ENCODE measurements at places on chromosomes 2 and 18.
A peak's percentile ranks its signal among the peaks of the same experiment; 100 is the strongest.

- peak; percentile 97 for DNase-seq
Observed at GRCh38 chr2:160209516-160209856, 9.4 kb upstream of the ITGB6 start.

- DNase-seq, result no peak
Observed at GRCh38 chr18:69414184-69414583, 13.5 kb downstream of the DOK6 start.

- DNase-seq, result peak; percentile 50
Observed at GRCh38 chr2:215002500-215002899, 135.9 kb downstream of the ABCA12 start.

DNA sequence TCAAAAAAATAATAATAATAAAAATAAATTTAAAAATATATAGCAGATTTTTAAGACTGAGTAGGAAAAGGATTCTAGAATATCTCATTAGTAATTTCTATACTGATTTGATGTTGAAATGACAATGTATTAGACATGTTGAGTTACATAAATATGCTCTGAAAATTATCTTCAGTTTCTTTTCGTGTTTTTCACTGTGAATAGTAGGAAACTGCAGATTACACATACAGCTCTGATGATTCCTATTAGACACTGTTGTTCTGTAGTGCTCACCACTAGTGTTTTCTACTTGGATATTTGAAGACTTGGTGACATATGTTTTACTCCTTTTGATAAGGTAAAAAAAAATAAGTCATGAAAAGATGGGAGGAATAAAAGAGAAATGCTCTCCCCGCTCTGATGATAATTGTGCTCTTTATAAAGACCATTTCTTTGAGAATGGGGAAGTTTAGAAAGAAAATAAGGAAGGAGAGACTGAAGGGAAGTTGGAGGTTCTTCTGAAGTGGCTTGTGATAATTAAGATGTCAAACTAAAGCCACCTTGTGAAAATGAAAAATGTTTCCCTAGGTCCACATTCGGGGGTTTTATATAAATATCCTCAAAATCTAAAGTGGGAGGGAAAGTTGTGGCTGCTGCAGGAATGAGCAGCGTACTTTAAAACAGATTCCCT, 52.9 kb downstream of the SLC9A2 start:
- no peak for DNase-seq

DNA sequence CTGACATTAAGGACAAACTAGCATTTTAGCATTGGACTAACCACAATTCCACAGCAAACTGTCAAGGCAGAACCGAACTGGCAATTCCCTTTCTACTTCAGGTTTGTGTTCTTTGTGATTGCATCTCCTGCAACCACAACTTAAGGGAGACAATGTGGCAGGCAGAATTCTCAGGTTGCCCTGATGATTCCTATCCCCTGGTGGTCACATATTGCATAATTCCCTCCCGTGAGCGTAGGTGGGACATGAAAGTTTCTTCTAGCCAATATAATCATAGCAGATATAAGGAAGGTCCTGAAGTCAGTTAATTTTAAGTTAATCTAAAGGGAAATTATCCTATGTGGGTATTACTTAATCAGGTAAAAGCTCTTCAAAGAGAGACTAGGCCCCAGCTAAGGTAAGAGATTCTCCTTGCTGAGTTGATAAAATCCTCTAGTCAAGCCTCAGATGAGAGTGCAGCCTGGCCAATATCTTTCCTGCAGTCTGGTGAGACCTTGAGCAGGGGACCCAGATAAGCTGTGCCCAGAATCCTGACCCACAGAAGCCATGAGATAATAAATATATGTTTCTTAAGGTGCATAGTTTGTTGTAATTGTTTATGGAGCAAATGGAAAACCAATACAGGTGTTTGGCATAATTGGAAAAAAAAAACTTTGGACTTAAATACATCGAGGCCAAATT, 45.9 kb upstream of the TNP1 start:
- no peak for DNase-seq

DNA sequence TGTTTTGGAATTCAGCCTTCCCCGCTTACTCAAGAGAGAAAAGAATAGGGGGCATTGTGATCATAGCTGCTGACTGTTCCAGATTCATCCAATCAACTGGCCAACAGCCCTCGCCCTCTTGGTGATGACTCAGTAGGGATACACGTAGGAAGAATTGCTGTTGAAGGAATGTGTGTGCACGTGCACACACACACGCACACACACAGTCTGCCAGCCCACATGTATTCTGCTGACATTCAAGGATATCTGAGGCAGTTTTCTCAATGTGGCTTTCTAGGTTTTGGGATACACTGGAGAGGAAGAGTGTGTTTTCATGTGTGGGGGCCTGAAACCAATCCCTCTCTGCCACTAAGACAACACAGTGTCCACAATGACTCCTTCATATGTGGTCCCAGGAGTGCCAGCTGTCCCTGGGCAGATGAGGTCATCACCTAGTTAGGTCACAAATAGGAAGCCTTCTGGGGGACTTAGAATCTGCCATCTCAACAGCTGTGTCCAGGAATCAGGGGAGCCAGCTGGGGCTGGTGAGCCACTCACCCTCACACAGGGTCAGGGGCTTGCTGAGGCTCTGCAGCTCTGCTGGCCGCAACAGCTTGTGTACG, 352.6 kb downstream of the SS18 start:
- peak; percentile 81 for DNase-seq
